ENCODE measurements at places on chromosomes 16 and 17.

DNA sequence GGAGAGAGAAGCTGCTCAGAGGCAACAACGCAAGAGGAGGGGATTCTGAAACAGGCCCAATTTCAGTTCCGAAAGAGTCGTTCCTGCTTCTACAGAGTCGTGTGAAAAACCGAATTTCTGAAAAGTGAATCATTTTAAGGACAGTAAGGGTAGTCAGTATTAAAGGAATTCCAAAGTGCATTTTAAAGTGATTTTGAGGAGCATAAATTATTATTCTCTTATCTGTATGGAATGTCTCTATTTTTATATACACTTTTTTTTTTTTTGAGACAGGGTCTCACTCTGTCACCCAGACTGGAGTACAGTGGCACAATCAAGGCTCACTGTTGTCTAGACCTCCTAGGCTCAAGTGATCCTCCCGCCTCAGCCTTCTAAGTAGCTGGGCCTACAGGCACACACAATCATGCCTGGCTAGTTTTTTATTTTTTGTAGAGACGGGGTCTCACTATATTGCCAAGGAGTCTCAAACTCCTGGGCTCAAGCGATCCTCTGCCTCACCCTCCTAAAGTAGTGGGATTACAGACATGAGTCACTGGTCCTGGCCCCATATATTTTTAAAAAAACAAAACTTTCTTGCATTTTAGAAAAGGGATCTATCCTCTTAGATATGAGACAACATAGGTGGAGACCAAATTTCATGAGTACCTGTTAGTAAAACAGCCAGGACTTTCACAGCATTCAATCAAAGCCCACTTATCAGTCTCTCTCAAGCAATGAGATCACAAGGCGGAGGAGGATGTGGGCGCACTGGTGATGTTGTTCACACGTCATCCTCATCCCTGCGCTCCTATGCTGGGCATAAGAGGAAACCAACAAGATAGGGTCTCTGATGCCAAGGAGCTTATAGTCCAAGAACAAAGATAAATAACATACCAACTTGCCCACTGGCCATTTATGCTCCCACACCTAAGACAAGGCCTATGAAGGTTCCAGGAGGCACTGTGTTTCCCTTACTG lies 53.2 kb downstream of the SMG6 start:
- DNase-seq: no peak

- no peak for DNase-seq
Observed at GRCh38 chr17:67137026-67137370, 92.6 kb downstream of the CACNG1 start.

DNA sequence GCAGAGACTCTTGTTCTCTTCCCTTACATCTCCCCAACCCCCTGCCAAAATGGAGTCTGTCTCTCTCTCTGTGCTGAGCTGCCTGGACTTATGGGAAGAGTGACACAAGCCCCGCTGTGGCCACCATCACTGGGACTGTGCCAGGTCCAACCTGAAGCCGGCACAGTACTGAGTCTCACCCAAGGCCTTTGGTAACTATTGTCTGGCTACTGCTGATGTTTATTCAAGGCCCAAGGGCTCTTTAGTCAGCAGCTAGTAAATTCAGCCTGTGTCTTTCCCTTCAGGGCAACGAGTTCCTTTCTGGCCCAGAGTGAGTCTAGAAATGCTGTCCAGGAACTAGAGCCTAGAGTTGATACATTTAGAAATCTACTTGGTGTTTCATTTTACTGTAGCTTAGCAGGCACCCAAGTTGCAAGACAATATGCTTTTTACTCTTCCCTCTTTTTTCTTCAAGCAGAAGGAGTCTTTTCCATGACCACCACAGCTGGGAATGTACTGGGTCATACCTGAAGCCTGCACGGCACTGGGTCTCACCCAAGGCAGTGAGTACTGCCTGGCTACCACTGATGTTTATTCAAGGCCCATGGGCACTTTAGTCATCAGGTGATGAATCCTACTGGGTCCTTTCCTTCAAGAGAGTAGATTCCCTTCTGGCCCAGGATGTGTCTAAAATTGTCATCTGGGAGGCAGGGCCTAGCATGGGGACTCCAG lies 17.7 kb downstream of the EFCAB5 start:
- no peak for DNase-seq

DNA sequence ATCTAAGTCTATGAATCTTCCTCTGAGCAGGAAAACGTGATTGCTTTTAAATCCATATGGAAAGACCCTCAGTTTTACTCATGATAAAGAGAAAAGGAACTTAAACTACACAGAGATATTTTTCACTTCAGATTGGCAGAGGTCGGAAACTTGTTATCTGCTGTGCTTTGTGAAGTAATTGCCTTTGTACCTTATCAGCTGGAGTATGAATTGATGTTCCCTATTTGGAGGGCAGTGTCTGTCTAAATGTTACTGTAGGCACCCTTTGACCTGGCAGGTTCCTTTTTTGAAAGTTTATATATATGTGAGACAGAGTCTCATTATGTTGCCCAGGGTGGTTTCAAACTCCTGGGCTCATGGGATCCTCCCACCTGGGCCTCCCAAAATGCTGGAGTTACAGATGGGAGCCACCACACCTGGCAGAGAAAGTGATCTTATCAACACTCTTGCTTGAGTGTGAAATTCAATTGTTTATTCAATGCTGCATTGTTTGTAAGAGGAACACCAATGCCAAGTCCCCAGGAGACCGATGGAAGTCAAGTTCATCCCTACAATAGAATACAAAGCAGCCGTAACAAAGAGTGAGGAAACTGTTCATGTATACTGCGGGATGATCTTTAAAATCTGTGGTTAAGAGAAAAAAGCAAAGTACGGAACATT lies 52.3 kb downstream of the ABCC1 start:
- DNase-seq: no peak

- peak; percentile 52 for DNase-seq
Observed at GRCh38 chr16:29898804-29899515, 390 bp downstream of the SEZ6L2 start.

DNA sequence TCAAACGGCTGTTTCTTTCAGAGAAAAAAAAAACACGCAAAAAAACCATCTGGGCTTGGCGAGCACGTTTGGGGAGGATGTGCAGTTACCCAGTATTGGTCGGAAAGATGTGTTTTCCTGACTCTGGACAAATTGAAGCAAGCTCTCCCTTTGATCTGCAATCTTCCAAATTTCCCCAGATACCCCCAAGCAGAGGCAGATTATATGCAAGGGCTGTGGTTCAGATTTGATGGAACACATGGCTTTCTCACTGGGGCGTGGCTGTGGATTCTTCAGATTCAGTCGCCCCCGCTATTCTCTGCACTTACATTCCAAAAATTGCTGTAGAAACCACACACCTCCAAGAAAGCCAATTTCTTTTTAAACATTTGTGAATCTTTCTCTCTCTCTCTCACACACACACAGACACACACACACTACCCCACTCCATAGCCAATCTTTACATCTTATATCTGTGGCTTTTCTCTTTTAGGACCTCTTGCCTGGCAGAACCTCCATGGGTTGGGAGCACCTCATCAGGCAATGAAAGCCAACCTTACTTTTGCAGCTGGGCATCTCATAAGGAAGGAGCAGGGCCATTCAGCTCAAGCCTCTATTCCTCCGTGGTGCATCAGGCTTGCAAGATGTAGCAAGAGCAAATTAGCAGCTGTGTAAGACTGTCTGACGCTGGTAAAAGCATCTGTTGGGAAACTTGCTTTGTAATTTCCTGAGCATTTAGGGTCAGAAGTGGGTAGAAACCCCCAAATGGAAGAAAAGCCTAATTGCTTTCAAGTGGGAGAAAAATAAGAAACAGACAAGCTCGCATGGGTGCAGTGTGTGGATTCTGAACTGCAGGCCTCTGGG lies 103.9 kb upstream of the FAM20A start:
- DNase-seq: no peak

- peak; percentile 52 for DNase-seq
Observed at GRCh38 chr17:70636517-70637133, 467.3 kb downstream of the KCNJ2 start.

GRCh38 chr16:88050952-88051660 lies 99.9 kb downstream of the BANP start:
- no peak for DNase-seq

GRCh38 chr17:41548844-41549595 lies 20.9 kb upstream of the KRT19 start:
- peak; percentile 80 for DNase-seq

DNA sequence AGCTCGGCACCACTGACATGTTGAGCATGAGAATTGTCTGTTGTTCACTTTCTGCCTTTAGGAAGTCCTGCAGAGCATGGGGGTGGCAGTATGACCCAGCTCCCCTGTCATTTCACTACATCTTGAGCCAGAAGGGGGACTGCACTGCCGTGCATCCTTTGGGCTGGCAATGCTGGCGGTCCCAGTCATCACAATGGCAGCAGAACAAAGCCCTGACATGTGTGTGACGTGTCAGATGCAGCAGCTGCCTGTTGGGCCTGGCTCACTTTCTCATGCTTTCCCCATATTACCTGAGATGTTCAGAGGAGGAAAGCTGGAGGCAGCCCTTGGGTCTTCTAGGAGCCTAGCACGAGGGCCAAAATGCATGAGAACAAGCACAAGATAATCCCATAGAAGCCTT lies 6.3 kb upstream of the ABAT start:
- no peak for DNase-seq

DNA sequence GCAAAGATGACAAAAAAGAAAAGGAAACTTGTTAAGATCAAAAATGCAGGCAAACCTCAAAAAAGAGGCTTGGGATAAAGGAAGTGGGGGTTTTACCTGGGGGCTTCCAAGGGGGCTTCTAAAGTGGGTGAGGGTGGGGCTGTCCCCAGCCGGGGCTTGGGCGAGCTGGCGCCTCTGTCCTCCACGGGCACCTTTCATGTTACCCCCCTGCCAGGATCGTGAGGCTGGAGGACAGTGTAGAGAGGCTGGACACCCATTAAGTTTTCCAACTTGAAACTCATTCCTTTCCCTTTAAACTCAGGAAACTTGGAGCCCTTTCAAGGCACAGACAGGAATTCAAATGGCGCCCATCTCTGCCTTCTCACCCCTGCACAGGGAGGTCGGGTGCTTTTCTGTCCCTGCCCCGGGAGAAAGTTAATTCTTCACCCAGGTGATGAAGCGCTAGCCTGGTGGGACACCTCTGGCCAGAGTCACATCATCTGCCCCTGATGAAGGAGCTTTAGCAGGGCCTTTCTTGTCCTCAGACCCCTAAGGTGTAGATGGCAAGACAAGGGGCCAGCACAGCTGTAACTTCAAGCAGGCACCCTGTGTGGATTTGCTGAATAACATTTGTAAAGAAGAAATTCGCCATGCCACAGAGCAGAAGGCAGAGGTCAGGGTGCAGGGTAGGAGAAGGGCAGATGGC lies 87.3 kb downstream of the C16orf78 start:
- DNase-seq: no peak

All from NCI-H1436 (cell line).